Ureter (tissue), 1 donor: ENCODE measurements at places on chromosomes 2 and 18. TPM values are rescaled to one million over a fixed set of nuclear protein-coding genes. Genes with fewer than 3 reads are reported as not detected.

SNTG2 gene
- 9.9 TPM for total RNA-seq

SELENOI gene
- 35.7 TPM for total RNA-seq

GRCh38 chr2:10839813-10840212 lies 27.2 kb upstream of the PDIA6 start:
- DNase-seq, result no peak

GRCh38 chr2:101883860-101884259 lies 107.9 kb upstream of the IL1R2 start:
- DNase-seq, result no peak

GRCh38 chr2:57490741-57491140 lies 555.9 kb upstream of the VRK2 start:
- DNase-seq, result no peak

- DNase-seq, result peak; percentile 84
These were observed 3.5 kb upstream of the LBX2 start for GRCh38 chr2:74502720-74503505.

DNA sequence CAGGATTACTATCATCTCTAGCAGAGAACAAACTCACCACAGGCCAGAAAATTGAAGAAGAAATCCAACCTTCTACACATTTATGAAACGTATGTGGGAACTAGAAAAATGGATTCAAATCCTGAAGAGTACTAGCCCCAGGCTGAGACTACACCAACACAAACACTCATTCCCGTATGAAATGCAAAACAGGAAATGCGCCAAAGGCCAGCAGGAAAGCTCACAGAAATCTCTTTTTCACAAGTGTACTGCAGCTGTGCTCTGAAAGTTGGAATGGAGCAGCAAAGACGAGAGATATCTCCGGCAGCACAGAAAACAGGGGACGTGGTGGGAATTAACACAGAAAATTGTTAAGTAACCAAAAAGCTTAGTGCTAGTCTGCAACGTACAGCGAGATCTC lies 913.5 kb downstream of the TDRD15 start:
- DNase-seq, result no peak

GRCh38 chr2:4556135-4556896 lies 852.9 kb downstream of the DCDC2C start:
- no peak for DNase-seq

DNA sequence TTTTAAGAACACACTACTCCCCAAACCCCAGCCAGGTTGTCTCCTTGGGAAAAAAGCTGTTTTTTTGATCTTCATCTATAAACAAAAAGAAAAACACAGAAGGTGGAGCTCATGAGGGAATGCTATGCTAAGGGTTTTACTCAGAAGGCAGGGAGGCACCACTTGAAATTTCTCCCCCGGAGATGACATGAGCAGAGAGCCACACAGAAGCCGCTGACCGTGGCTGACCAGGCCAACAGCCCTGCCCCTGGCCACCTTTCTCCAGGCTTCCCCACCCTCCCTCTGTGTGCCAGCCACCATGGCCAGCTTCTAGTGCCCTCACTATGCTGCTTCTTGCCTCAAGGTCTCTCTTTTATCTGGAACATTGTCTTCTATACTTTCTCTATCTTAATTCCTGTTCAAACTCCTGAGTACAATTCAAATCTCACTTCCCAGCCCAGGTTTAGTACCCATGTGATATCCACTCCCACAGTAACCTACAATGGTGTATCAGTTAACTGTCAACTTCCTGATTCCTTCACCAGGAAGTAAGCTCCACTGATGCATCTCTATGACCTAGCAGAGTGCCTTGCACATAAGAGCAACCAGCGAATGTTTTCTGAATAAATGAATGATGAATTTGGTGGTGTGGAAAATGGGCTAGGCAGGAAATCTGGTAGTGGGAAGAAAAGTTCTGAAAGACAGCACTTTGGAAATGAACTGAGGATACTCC lies 15.3 kb downstream of the LAPTM4A start:
- no peak for DNase-seq
